ENCODE measurements at places on chromosomes 11 and 22.

DNA sequence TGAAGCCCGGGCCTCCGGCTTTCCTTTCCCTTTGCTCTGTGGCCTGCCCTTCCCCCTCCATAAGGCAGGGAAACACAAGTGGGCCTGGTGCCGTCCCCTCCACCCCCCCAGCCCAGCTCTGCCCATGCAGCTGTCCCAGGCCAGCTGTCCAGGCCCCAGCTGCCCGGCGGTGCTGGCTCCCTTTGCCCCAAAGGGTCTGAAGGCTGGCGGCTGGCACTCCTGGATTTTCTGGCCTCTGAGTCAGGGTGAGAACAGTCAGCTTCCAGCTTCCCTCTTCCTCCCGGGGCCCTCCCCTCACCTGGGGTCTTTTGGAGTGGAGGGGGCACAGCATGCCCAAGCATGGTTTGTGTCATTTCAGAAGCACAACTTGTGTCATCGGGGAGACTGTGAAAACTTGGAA lies 27.8 kb downstream of the CD82 start:
- no peak for DNase-seq

DNA sequence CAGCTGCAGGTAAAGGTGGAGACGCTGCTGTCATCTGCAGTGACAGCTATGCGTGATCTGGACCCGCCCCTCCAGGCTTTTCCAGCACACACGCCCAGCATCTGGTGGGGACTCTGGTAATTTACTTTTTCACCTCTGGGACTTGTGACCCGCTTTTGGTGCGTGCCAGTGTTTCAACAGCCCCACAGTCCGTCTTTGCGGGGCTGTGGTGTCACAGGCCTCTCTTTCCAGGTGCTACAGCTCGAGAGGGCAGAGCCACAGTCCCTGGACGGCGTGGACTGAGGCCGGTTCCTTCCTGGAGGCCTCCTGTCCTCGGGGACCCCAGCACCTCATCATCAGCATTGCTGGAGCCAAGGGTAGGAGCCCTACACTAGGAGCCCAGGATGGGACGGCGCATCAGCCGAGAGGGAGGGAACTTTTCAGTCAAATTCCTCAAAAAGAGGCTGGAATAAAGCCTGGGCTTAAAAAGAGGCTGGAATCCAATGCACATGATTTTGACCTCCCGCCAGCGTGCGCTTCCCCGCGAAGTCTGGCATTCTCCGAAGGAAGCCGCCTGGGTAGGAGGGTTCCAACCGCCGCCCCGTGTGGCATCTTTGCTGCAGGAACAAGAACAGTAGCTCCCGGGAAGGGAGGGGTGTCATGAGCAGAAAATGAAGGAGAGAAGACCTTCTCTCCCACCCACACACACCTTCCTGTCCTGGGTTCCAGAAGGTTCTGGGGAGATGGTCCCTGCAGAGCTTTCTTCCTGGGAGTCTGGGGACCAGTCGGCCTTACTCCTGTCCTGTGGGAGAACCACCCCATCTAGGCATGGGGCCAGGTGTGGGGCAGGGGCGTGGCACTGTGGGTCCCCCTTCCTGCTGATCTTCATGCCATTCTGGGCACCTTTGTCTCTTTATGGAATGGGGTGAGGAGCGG lies 25.7 kb upstream of the KRTAP5-7 start:
- DNase-seq, result no peak

- no peak for DNase-seq
Measured at GRCh38 chr11:113690619-113691569, 15.2 kb downstream of the TMPRSS5 start.

DNA sequence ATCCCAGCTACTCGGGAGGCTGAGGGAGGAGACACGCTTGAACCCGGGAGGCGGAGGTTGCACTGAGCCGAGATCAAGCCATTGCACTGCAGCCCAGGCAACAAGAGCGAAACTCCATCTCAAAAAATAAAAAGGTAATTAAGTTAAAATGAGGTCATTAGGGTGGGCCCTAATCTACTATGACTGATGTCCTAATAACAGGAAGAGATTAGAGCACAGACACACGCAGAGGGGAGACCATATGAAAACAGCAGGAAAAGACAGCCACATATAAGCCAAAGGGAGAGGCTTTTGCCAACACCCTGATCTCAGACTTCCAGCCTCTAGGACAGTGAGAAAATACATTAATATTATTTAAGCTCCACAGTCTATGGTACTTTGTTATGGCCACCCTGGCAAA lies 17.3 kb downstream of the LARGE1 start:
- no peak for DNase-seq

DNA sequence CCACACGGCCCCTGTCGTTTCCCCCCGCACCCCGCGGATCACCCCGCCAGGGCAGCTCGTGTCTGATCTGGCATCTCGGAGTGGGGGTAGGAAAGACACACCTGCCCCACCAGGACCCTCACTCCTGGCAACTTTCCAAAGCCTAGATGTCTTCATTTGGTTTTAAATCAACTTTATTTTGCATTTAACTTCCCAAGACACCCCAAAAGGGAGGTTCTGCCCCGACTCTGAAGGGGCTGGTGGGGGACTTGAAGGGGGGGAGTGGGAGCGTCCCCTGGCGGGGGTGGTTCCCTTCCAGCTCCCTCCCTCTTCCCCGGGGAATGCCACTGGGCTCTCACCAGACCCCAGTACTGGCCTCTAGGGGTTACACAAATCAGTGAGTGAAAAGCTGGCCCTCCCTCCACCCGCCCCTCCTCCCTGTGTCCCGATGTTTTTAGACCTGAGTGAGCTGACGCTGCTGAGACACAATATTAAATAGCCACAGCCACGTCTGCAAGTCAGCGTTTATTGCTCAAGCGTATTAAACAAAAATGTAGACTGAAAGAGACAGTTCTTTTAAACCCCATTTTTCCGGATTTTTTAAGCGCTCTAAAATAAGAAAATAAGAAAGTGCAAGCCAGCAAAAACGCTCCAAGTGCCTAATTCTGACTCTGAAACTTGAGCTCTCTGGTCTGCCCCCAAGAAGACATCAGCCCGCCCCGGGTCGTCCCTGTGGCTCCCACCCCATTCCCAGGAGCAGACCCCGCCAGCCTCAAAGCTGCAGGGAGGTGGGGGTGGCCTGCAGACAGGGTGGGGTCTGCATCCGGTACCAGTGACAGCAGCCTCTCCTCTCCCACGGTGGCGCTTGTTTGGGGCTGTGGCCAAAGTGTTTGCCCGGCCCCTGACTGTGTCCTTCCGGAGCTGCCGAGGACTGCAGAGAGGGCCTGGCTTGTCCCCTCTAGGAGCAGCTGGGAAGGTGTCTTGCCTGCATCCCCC lies 1.1 kb upstream of the TTLL8 start:
- DNase-seq, result no peak

GRCh38 chr11:34558673-34559072 lies 45.1 kb upstream of the ELF5 start:
- no peak for DNase-seq

- no peak for DNase-seq
Measured at GRCh38 chr11:3831378-3832239, 9.2 kb downstream of the RHOG start.

DNA sequence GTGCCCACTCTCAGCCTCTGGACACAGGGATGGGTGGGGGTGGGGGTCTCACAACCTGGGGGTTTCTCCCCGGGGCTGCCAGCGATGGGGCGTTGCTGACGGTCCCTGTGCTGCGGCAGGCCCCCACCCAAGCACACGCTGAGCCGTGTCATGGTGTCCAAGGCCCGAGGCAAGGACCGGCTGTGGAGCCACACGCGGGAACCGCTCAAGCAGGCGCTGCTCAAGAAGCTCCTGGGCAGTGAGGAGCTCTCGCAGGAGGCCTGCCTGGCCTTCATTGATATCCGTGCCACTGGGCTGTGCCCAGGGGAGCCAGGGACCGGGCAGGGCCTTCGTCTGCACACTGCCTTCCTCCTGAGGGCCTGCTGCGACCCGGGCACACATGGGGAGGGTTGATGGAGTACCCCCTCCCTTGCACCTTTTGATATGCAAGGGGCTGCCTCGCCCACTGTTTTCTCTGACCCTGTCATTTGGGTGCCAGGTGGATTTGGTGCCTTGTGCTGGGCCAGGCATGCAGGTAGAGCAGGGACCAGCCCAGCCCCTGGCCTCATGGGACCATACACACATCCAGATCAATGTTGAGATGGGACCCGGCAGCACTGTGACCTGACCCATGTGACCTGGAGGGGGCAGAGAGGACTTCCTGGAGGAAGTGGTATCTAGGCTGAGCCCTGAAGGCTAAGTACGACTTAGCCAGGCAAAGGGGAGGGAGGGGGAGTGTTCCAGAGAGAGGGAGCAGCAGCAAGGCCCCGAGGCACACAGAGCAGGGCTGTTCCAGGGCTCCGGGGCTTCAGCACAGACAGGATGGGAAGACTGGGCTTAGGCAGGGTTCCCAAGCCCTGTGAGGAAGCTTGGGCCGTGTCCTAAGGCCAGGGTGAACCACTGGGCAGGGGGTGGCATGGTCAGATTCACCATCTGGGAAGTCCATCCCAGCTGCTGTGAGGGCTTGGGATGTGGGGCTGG lies 75.2 kb downstream of the MYO7A start:
- DNase-seq, result no peak

- no peak for DNase-seq
Measured at GRCh38 chr22:48331691-48332220, 1495.9 kb downstream of the BRD1 start.

DNA sequence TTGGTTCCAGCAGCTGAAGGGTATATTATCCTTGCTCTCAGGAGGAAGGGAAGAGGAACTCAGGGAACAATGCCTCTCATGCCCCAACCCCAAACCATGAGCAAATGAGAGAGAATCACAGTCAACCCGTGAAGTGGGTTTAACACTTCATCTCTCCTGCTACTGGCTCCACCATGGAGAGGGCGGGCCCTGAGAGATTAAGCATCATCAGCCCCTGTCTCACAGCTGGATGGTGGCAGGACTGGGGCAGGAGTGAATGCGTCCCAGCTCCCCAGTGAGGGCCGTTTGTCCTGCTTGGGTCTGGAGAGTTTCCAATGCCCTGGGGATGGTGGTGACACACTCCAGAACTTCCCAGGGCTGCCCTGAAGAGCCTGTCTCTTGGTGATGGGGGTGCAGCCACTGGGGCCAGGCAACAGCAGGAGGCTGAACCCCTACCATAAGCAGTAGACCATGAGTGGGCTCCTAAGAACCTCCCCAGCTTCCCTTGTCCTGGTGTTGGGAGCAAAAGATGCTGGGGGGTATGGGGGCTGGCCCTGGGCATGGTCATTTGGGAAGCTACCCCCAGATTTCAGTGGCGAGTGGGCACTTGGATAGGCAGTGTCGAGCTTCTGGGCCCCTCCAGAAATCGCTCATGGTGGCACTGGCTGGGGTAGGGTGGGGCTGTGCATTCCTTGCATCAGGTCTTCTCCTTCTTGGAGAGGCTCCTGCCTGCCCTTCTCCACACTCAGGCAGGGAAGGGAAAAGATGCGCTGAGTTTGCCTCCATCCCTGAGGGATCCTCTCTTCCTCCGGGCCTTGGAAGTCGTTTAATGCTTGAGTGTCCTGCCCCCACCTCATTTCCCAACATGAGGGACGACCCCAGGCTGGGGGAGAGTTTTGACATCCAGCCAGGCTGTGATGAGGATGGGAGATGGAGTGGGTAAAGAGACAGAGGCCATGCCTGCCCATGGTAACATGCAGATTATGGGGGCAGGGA lies 157.5 kb downstream of the ST3GAL4 start:
- no peak for DNase-seq

DNA sequence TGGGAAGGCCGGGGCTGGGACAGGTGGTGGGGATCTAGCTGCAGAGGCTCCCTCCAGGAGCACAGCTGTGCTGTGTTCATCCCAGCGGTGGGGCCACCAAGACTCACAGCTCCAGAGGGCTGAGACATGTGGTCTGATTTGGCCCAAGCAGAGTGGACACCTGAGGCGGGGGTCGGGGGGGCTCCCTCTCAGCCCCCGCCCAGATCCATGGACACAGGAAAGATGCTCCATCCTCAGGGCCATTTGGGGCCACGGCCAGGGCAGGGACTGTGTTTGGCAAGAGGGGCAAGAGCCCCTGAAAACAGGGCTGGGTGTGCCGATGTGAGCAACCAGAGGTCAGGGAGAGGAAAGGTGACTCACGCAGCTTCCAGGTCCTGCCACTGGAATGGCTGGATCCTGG lies 219.4 kb downstream of the BRD1 start:
- DNase-seq, result no peak

- DNase-seq, result no peak
Measured at GRCh38 chr11:68043349-68044144, 4.7 kb downstream of the TCIRG1 start.

GRCh38 chr11:38323961-38324761 lies 1726.1 kb upstream of the RAG2 start:
- DNase-seq, result no peak

- DNase-seq, result no peak
Measured at GRCh38 chr11:83448686-83449085, 162.5 kb upstream of the CCDC90B start.

- DNase-seq, result no peak
Measured at GRCh38 chr22:25210793-25211192, 8.6 kb upstream of the CRYBB2 start.

GRCh38 chr22:20940904-20941385 lies 23.7 kb downstream of the CRKL start:
- DNase-seq, result no peak

GRCh38 chr11:111069066-111069465 lies 176.5 kb upstream of the POU2AF2 start:
- no peak for DNase-seq

GRCh38 chr11:129484068-129484467 lies 108.4 kb downstream of the BARX2 start:
- DNase-seq, result no peak

DNA sequence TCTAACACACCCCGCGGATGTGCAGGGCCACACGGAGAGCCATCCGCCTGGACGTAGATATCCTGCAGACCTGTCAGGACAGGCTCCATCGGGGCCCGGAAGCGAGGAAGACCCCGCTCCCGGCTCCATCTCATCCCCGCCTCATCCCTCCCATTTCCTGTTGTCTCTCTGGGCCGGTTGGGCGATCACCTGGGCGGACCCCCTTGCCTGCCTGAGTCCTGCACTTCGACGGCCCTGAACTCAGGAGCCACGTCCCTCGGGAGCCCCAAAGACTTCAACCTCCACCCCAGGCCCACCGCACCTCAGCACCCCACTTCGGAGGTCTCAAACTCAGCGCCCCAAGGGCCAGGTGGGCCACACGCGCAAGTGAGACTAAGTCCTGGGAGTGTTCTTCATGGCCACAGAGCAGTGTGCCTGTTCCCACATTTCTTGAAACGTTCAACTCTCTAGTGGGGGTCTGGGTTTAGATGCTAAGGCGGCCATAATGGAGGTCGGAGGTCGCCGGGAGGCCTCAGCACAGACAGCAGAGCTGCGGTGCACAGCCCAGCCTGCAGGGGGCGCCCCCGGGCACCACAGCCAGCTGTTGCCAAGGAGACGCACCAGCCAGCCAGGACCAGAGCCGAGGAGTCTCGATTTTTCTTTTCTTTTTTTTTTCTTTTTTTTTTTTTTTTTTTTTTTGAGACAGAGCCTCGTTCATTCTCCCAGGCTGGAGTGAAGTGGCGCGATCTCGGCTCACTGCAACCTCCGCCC lies 26.0 kb upstream of the FADD start:
- no peak for DNase-seq

DNA sequence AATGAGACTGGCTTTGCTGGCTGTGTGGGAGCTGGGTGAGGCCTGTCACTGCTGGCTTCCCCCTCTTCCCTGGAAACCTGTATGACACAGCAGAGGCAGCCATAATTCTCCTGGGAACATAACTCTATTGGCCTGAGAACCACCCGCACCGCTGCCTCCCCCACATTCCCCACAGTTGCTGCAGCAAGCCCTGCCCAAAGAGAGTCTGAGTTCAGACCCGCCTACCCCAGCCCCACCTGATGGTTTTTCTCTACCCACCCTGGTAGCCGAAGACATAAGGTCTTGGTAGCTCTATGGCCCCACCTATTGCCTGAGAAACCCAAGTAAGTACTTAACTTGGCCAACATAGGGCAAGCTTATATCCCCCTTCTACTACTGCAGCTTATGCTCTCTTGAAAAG lies 174.8 kb downstream of the C11orf91 start:
- no peak for DNase-seq
